ENCODE measurements at places on chromosomes 7 and 10. TPM values are rescaled to one million over a fixed set of nuclear protein-coding genes. Genes with fewer than 3 reads are reported as not detected.

The TRIM56 gene
- total RNA-seq: 43.8 TPM

The TMEM176B gene
- total RNA-seq: not detected

The FEZF1 gene
- not detected for total RNA-seq

The SFRP4 gene
- total RNA-seq: 95.2 TPM

The EPO gene
- total RNA-seq: not detected

The MBL2 gene
- total RNA-seq: not detected

The PPP1R3A gene
- total RNA-seq: not detected

The CLRN3 gene
- not detected for total RNA-seq

The UCN3 gene
- total RNA-seq: not detected

The CYP3A7 gene
- not detected for total RNA-seq

The SLC26A3 gene
- total RNA-seq: not detected

The PARD3 gene
- 51.8 TPM for total RNA-seq

The ZMYND11 gene
- 63.8 TPM for total RNA-seq

The PURB gene
- 25.1 TPM for total RNA-seq

Data from smooth muscle cell of the pulmonary artery (primary cell).